Stimulated activated CD8-positive, alpha-beta memory T cell treated with anti-CD3 and anti-CD28 coated beads, Interleukin-7, amount 100 ng/mL, for 4 hours (primary cell): ENCODE measurements at places on chromosomes 2 and 18.

- no peak for DNase-seq
These were observed 25.6 kb downstream of the ANKMY1 start for GRCh38 chr2:240532031-240532775.

GRCh38 chr18:41864216-41864615, 90.8 kb upstream of the PIK3C3 start:
- DNase-seq: no peak

GRCh38 chr2:68791914-68792313, 57.3 kb downstream of the ARHGAP25 start:
- DNase-seq: no peak

- DNase-seq: no peak
These were observed 33.9 kb upstream of the FOSL2 start for GRCh38 chr2:28358668-28359201.

DNA sequence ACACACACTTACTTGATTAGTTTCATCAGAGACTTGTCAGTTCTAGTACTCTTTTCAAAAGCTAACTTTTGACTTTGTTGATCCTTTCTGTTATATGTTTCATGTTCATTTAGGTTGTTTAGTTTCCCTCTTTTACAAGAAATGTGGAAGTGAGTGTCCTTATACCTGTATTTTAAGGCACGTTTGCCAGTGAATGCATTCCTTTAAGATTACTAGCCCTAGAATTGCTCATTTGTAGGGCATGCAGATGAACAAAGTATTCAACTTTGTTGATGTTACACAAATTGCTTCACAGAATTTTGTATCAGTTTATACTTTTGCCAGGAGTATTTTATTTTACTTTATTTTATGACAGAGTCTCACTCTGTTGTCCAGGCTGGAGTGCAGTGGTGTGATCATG, 6.3 kb downstream of the IL1RL2 start:
- DNase-seq: no peak

- no peak for DNase-seq
These were observed 72.0 kb downstream of the ARMC9 start for GRCh38 chr2:231270221-231271114.

GRCh38 chr2:201176081-201176481, 6.9 kb upstream of the CASP10 start:
- no peak for DNase-seq

GRCh38 chr18:24052053-24052452, 37.5 kb downstream of the TTC39C start:
- no peak for DNase-seq

DNA sequence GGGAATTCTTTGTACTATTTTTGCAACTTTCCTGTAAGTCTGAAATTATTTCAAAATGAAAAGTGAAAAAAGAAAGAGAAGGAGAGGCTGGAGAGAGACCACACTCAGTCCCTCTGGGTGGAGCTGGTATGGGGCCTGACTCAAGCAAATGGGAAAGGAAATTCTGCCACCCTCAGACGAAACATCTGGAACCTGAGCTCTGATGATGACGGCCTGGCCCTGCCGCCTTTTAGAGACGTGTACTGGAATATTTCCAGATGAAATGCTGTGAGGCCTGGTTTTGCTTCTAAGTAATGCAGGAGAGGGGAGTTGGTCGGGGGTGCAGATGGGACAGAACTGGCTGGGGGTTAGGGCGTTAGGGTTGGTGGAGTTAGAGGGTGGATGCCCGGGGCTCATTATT, 57.4 kb upstream of the GLI2 start:
- no peak for DNase-seq

- no peak for DNase-seq
These were observed 36.2 kb upstream of the LPIN1 start for GRCh38 chr2:11710210-11710609.

DNA sequence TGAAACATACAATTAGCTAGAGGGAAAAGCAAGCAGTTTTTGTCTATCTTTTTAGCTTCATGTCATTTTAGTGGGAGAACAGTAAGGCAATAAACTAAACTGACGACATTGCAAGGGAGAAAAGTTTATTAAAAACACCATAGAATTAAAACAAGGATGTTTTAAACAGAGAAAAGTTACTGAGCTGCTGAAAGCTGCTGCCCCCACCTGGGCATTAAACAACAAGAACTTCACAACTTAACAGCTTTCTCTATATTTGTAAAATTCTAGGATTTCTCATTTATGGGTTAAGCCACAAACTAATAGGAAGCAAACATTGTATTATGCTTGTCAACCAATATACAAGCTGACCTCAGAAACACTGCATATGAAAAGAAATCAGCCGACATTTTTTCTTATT, 289.2 kb downstream of the ERBB4 start:
- no peak for DNase-seq

- DNase-seq: no peak
These were observed 74.2 kb upstream of the MBOAT2 start for GRCh38 chr2:9077691-9078090.

- DNase-seq: no peak
These were observed 148.7 kb upstream of the ZEB2 start for GRCh38 chr2:144668493-144669110.

GRCh38 chr2:236943068-236943467, 142.6 kb upstream of the COPS8 start:
- no peak for DNase-seq

GRCh38 chr2:240911641-240912265, 5.6 kb downstream of the CROCC2 start:
- no peak for DNase-seq
